ENCODE measurements at places on chromosomes 11 and 22.

DNA sequence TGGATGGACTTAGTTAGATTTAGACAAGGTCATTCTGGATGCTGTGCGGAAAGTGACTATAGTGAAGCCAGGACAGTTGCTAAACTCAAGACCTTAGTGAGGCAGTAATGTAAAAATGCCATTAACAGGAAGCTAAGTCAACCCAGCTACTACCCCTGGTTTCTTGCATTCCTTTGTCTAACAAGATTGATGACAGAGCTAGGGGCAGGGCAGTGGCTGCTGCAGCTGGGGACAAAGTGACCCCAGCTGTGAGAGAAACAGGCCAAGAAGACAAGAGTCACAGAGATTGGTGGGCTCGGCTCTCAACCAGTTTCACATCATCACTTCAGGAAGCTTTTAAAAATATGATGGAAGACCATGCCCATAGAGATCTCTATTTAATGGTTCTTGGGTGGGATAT, 110.4 kb upstream of the POU2AF2 start:
- no peak for DNase-seq

DNA sequence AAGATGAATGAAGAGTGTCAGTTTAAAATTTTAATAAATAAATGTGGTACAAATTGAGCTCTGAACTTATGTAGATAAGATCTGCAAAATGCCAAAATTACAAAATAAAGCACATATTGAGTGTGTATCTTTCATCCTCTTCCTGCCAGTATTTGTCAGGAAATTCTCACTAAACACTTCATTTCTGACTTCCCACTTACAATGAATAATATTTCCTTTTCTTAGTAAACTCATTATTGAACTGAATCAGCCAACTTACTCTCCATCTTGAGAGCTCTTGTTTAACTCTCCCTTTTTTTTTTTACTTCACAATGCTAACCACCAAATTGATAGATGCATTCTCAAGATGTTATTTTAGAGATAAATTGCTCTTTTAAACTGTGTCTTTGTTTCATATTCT, 1230.2 kb downstream of the JRKL start:
- no peak for DNase-seq

DNA sequence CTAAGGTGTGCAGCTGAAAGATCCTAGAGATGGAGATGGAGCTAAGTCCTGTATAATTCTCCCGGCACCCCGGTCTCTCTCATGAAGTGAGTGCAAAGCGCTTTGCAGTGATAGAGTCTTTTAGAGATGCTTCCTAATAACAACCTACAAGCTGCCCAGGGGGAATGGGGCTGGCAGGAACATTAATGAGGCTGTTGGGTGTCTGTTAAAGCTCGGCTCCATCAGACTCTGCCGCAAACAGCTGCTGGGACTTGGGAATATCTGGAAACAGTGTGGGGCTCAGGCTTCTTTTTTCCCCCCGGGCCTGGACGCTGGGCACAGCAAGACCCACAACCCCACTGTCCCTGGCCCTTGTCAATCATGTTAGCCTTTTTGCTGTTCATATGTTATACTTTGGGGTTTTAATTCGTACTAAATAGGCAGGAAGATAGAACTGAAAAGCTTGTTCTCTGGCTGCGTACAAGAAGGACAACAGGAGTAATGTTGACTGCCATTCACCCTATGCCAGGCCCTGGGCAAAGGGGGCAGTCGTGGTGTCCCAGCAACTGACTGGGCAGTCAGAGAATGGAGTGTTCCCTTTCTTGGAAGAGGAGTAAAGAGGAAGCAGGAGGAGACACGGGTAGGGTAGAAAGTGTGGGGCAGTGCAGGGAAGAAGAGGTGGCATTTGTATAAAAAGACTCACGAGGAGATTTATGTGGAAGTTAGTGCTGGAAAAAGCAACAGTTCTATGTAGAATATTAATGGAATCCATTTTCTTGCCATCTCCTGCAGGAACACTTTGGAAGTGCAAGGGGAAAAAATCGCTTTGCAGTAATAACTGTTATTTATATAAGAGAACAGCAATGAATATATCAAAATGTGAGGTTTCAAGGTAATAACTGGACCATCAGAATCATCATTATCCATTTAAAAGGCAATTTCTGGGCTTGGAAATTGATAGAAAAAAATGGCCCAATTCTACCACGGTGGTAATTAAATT, 232.8 kb downstream of the GRIK4 start:
- DNase-seq = no peak

GRCh38 chr11:114064216-114064615, 4.7 kb downstream of the ZBTB16 start:
- DNase-seq = no peak

DNA sequence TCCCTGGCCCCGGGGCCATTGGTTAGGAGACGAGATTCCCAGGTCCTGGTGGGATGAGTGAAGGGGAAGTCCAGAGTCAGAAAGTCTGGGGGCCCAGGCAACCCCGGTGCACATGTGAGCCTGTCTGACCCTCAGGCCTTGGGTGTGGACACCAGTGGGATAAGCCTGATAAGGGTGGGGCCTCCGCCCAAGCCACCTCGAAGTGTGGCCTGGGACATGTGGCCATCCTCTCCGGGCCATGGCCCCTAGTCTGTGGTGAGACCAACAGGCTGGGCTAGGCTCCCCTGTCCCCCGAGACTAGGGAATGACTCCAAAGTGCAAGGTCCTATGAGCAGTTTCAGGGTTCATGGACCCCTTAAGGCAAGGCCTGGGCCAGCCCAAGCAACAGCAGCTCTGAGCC, 6.3 kb downstream of the CABP7 start:
- DNase-seq = no peak

- no peak for DNase-seq
Observed at GRCh38 chr11:126391286-126391954, 35.9 kb downstream of the ST3GAL4 start.

GRCh38 chr11:35664977-35665441, 2.4 kb downstream of the TRIM44 start:
- DNase-seq = no peak

DNA sequence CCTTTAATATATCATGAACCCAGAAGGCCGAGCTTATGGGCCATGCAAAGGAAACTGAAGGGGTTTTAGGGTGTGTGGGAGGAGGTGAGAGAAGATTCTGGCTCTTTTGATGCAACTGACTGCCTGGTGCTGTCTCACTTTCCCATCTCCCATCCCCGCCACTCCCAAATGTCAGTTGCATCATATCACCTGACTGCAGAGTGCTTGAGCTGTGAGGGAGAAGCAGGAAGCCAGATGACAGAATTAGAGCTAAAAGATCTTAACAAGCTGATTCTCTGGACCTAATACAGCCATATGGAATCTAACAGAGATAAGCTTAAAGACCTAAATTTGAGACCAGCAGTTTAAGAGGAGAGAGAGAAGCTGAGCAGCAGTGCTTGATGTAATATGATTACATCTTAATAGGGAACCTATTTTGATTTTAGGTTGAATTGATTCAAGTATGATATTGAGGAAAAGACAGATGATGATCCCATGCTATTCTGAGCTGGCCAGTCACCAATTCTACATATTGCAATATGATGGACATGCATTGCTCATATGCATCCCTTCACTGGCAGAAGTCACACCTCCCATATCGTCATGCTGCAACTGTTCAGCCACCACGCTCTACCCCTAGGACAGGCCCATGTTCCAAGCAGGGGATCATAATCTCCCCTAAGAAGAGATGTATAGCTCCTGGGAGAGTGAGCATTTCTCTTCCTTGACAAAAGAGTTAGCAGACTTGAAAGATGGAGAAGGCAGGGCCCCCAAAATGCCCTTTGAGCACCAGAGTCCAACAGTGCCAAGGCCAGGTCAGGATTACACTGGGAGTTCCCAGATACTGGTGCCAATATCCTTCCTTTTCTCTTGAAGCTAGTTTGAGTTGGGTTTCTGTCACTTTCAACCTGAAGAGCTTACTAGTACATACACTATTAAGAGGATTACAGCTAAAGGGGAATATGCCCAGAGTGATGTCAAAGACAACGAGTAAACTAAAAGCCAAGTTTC, 44.9 kb downstream of the PLEKHA7 start:
- no peak for DNase-seq

DNA sequence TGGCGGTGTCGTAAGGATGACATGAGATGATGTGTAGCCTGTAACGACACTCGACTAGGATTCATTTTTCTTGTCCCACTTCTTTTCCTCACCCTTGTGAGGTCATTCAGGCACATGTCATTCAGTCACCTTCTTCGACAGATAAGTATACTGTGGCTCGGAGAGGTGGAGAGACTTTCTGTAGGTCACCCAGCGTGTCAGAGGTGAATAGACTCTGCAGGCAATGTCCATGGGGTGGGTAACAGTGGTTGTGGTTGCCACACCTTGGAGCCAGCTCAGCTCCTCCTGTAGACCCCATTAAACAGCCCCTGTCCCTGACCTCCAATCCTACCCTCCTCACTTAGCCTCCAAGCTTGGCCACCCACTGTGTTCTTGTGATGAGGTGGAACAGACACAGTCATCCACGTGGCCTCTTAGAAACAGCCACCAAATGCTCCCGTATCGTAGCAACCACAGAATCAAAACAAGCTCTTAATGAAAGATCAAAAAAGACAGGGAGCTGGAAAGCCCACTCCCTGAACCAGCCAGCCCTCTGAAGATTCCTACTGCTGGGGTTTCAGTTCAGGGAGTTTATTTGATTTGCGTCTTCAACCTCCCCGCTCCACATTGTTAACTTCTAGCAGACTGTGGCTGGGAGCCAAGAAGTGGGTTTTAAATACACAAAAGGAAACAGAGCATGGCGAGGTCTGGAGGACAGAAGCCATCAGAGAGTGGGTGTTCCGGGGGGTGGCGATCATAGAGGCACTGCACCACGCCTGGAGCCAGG, 89.0 kb upstream of the GRK3 start:
- DNase-seq = no peak

- no peak for DNase-seq
Observed at GRCh38 chr11:42521994-42522393, 789.8 kb upstream of the API5 start.

- DNase-seq = no peak
Observed at GRCh38 chr11:69073469-69073868, 24.7 kb downstream of the TPCN2 start.

- DNase-seq = no peak
Observed at GRCh38 chr11:122050021-122050690, 65.9 kb downstream of the BLID start.

DNA sequence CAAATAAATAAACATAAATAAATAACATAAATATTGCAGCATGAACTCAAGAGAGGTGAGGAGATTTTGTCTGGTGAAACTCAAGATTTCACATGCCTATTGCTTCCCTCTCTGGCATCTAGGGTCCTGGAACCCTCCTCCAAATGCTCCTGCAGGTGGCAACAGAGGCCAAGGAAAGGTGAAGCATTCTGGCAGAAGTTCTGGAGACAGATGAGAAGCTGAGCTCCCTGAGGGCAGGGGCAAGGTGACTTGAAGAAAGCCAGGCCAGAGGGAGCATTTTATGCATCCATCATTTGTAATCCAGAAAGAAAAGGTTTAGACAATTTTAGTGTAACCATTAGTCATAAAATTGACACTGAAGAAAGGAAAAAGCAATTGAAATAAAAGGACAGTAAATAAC, 64.9 kb downstream of the ENDOD1 start:
- no peak for DNase-seq

DNA sequence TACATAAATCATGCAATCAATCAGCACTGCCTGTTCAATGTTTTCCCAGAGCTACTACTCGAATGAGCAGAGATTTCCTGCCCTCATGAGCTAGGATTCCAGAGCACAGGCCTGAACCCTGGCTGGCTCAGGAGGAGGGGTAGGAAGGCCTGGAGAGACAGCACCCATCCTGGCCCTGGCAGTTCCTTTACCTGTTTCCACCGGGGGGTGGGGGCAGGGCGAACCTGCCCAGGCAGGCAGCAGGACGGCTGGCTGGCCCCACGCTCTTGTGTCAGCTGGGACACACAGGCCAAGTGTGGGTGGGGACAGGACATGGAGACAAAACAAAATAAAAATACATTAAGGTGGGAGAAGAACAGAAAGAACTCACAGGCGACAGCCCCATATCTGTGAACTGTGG, 109.8 kb upstream of the BID start:
- no peak for DNase-seq

DNA sequence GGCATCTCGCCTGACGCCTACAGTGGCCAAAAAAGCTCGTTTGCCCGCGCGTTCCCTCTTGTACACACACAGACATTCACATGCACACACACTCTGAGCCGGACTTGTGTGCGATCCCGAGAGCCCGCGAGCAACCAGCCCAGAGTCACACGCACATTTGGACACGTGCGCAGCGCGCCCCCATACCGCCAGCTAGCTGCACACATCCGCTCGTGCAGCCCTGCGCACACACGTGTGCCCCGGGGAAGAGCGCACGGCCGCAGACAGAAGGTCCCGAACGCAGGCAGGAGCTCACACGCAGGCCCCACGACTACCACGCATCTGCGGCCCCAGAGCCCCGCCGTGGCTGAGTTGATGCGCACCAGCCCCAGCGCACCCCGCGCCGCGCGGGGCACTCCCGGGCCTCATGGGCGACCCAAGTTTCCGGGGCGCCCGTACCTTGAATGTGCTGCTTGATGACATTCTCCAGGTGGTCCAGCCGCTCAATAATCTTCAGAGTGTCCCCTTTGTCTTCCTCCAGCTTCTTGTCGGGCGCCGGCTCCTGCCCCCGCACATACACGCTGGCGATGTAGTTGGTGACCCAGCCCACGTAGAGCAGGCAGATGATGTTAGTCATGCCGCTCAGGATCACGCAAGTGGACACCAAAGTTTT, 758 bp downstream of the GALNT18 start:
- no peak for DNase-seq

DNA sequence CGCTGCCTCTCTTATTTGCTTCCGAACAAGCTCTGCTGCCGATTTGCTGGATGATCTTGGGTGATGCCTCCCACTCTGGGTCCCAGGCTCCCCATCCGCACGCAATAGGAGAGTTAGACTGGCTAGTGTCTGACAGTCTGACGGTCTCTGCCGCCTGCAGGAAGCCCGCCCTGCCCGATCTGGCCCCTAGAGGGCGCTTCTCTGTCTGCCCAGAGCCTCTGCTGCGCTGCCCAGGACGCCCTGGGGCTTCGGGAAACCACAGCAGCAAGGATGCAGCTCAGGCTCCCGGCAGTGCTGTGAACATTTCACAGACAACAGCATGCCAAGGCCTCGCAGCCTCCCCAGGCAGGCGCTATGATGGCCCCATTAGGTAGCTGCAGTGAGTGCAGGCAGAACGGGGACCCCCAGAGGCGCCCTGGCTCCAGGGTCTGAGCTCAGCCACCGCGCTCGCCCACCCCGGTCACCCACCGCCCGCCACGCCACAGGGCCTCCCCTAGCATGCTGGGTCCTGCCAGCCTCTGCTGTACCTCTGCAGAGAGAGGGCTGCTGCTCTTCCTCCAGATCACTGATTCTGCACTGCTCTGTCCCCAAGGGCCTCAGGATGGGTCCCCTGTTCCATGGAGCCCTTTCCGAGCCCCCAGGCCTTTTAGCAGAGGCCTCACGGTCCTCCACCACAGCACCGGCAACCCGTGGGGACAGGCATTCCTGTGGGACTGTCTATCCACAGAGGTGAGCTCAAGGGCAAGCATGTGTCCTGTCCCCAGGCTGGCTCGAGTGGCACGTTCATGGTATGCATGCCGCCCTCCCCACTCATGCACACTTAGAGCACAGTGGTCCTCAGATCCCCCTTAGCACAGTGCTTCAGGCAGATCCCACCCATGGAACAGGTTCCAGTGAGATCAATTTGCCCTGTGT, 4.3 kb upstream of the BAIAP2L2 start:
- peak; percentile 50 for DNase-seq

GRCh38 chr11:118524757-118525470, 2.4 kb upstream of the TTC36 start:
- no peak for DNase-seq

Data from GOT3 (cell line).